ENCODE measurements at places on chromosomes 3 and 15.
A peak's percentile ranks its signal among the peaks of the same experiment; 100 is the strongest.

DNA sequence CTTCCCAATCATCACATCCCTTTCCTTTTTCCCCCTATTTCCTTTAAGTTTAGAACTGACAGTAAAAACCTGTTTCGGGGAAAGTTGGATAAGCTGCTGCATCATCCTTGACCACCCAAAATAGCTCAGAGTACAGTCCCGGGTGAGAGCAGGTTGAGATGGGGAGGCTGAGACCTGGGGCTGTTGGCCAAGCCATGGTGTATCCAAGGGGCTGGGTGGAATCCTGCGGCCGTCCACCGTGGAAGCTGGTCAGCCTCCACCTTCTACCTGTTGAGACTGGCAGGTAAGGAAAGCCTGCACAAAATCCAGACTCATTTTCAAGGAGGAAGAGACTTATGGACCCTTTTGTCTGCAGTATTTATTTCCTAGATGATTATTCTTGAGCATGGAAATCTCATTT lies 128.2 kb upstream of the PLXNA1 start:
- no peak for DNase-seq

GRCh38 chr3:195801251-195802183 lies 10.2 kb downstream of the MUC4 start:
- DNase-seq, result no peak

- no peak for DNase-seq
Measured at GRCh38 chr3:100245136-100245535, 15.7 kb upstream of the TBC1D23 start.

DNA sequence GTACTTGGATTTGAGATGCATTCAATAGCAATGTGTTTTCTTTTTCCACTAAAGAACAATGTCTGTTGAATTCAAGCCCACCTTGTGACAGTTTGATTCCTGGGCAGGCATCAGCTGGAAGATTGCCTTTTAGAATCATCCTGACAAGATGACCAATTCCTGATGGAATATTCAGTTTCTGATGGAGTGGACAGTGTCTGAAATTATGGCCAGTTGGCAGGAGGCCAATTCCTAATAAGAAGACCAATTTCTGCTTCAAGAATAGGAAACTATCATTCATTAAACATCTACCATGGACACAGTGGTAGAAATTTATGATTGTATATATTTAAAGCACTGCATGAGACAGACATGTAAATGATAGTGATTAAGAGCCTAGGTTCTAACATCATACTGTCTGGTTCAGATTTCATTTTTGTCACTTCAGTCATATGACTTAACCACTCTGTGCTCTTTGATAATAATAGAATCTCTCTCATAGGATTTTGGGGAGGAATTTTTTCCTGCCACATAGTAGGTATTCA lies 133.6 kb downstream of the CLSTN2 start:
- no peak for DNase-seq

GRCh38 chr15:94844198-94844537 lies 612.8 kb downstream of the MCTP2 start:
- no peak for DNase-seq

DNA sequence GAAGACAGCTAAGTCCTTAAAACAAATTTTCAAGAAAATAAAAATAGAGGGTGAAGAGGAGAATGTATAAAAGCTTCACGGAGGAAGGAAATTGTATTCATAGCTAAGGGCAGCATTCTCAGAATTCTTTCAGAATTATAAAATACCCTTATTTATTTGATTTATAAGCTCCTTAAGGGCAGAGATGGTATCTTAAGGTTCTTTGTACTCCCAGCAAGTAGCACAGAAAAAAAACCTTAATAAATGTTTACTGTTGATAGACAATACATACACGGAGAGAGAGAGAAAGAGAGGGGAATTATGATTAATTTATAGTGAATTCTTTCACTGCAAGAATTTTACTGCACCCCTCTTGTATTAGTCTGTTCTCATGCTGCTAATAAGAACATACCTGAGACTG lies 375.6 kb upstream of the CCDC54 start:
- DNase-seq, result no peak

GRCh38 chr3:187551416-187551815 lies 118.8 kb downstream of the SST start:
- no peak for DNase-seq

GRCh38 chr15:26757141-26757540 lies 15.7 kb downstream of the GABRB3 start:
- DNase-seq, result no peak

GRCh38 chr3:23671851-23672589 lies 133.7 kb upstream of the UBE2E1 start:
- DNase-seq, result no peak

- no peak for DNase-seq
Measured at GRCh38 chr3:51710631-51711351, 3.9 kb downstream of the GRM2 start.

- no peak for DNase-seq
Measured at GRCh38 chr3:126433496-126434263, 39.0 kb downstream of the CFAP100 start.

- DNase-seq, result no peak
Measured at GRCh38 chr15:85276921-85277320, 103.5 kb upstream of the AKAP13 start.

- DNase-seq, result no peak
Measured at GRCh38 chr3:125200731-125201139, 11.8 kb downstream of the SLC12A8 start.

GRCh38 chr15:73927476-73928240 lies 1.4 kb downstream of the LOXL1 start:
- peak; percentile 73 for DNase-seq

- no peak for DNase-seq
Measured at GRCh38 chr3:55823001-55823400, 335.9 kb upstream of the WNT5A start.

GRCh38 chr3:13966302-13966701 lies 86.4 kb upstream of the WNT7A start:
- DNase-seq, result no peak

- DNase-seq, result no peak
Measured at GRCh38 chr3:126267169-126267975, 87.0 kb upstream of the ALDH1L1 start.

GRCh38 chr3:126180477-126181397 lies at the start of gene ALDH1L1:
Gene ALDH1L1 (minus strand): TSS chr3:126180586. CDS start chr3:126160979, 19,607 bp downstream.
- DNase-seq, result no peak

DNA sequence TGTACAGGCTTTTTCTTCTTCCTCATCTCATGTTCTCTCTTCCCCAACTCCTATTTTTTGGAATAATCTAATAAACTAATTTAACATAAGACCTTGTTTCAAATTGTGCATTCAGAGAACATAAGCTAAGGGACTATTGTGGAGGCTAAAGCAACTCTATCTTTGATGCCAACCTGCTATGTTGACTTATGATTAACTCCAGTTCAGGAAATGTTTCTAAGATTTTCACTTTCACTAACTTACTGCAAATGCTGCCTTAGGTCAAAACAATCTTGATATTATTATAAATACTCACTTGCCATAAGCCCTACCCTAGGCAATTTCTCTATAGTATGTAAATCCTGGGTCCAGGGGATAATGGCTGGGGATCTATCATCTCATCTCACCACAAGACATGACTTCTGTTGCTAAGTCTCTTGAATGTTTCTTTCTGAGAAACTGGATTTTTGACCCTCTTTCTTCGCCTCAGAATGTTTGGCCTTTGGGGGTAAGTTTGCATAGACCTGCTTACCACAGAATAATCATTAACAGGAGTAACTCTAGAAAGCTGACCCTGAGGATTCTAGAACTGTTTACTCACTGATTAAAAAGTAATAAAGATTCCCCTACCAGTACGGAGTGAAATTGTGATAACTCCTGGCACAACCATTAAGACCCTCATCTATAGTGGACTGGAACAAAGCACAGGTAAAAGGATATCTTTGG lies 768.1 kb downstream of the GBE1 start:
- no peak for DNase-seq

- no peak for DNase-seq
Measured at GRCh38 chr15:52464040-52464439, 64.6 kb downstream of the MYO5A start.

DNA sequence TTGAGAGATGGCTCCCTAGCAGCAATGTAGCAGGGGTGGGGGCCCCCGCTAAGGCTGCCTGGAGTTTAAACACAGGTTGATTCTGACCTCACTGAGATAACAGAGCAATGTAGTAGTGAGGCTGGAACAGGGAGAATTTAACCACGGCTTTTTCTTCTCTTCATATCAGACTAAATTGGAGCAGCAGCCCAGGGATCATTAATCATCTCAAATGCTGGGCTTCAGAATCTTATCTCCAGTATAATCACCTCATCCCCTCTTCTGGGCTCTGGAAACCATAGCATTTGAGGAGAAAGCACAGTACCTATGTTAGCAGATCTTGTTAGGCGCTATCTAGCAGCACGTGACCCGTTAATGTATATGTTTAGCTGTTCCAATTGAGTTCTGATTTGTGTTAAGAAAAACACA lies 25.4 kb upstream of the DET1 start:
- DNase-seq, result no peak

DNA sequence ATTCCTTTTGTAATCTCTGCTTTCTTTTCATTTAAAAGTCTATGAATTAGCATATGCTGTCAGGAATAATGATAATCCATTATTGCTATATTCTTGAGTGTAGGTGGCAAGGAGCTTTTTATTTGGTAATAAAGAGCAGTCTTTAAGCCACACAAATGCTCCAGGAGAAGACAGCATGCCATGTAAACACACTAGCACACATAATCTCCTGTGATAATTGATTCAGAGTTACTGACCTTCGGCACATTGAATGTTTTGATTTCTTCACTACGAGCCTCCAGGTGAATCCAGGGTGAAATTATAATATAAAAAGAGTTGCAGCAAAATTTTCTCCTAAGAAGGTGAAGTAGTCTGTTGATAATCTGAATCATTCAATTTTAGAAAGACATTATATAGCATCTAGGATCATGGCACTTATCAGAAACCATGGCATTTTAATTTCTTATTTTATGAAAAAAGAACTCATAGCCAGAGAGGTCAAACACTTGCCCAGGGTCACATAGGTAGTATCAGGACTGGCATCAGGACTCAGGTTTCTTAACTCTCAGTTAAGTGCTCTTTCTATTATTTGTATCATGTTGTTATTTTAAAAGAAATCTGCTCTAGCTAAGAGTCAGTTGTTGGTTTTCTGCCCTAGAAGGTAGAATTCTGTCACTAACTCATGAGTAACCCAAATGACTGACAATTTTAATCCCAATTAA lies 21.3 kb upstream of the DHX36 start:
- DNase-seq, result no peak

GRCh38 chr3:11643201-11643603 lies 513 bp downstream of the VGLL4 start:
- DNase-seq, result peak; percentile 14

DNA sequence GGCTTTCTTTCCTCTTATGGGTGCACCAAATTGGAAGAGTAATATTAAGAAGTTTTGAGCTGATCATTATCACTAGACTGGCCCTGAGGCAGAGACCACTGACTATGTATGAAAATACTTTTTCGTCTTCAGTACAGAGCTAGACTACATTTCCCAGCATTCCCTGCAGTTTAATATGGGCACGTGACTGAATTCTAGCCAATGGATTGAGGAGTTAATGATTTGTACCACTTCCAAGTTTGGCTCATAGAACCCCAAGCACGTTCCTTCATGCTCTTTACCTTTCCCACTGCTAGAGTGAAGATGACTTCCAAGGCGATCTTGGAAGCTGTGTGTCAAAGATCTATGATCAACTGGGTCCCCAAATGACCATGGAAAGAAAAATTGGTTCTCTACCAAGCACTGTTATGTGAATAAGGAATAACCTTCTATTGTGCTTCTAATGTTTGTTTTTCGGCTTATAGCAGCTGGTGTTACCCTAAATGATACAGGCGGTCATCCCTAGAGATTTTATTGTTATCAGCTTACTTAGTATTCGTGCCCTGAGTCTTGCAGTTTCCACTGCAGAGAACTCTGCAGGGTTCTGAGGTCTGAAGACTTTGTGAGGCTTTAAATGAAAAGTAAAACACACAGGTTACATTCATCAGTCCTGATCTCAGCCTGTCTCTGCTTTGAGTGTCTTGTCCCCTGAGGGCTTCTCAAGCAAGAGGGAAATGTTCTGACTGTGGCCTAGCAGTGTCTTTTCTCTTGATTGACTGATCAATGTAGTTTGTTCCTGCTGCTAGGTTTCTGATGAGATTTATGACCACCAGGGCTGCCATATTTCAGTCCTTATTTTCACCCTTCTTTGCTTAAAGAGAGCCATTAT lies 486.8 kb downstream of the PDCD6IP start:
- DNase-seq, result no peak

GRCh38 chr3:133872161-133872560 lies 23.5 kb downstream of the RAB6B start:
- no peak for DNase-seq

DNA sequence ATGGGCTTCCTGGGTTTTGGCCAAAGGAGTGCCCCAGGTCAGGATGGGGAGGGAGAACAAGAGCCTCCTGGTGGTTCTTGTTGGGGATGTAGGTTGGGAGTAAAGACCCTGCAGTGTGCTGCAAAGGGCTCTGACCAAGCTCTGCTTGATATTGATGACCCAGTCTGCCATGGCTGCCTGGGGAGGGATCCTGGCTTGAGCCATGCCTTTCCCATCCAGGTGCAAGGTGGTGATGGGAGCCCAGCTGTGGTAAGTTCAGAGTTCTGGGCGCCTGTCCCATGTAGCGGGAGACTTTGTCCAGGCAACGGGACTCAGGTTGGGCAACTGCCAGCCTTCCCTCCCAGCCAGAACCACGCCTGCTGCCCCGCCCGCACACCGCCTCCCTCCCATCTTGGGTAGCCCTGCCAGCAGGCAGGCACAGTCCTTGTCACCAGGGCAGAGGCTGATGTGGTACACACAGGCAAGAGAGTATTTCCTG lies 2.6 kb downstream of the GNAI2 start:
- no peak for DNase-seq

- DNase-seq, result no peak
Measured at GRCh38 chr15:93362203-93362602, 273.2 kb upstream of the RGMA start.

DNA sequence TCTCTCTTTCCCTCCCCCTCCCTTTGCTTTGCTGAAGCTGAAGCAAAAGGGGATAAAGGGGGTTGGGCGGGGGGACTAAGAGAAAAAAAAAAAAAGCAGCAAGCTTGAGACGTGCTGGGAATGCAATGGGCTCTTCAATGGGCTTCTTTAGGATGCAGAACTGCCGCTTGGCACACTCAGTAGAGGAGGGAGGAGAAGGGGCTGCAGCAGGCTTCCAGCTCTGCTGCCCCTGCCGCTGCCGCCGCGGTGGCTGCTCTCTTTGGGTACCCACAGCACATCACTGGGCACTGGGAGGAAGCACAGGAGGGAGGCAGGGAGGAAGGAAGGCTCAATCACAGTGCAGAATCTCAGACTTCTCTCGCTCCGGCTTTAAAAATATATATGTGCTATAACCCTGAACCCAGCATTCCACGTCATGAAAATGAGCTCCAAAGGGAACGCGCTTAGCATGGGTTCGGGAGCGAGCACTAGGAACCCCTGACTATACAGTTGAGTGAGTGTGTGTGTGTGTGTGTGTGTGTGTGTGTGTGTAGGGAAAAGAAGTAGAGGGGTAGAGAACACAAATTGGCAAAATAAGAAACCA lies 3.5 kb downstream of the SLITRK3 start:
- no peak for DNase-seq

DNA sequence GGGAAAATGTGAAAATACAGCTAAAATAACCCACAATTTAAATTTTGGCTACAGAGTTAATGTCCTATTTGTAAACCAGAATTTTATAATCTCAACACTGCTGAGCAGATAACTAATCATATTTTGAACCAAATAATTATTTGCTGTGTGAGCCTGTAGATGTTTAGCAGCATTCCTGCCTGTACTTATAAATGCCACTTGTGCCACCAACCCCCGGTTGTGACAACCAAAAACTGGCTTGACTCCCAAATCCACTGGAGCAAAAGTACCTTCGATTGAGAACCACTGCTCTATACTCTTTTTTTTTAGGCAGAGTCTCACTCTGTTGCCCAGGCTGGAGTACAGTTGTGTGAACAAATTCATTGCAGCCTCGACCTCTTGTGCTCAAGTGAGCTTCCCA lies 78.5 kb downstream of the CNTN6 start:
- no peak for DNase-seq

Measured in stimulated activated CD4-positive, alpha-beta T cell treated with anti-CD3 and anti-CD28 coated beads, TNF-alpha, amount 100 ng/mL, for 48 hours (primary cell).